ENCODE measurements at places on chromosomes 3 and 15.
A peak's percentile ranks its signal among the peaks of the same experiment; 100 is the strongest.

DNA sequence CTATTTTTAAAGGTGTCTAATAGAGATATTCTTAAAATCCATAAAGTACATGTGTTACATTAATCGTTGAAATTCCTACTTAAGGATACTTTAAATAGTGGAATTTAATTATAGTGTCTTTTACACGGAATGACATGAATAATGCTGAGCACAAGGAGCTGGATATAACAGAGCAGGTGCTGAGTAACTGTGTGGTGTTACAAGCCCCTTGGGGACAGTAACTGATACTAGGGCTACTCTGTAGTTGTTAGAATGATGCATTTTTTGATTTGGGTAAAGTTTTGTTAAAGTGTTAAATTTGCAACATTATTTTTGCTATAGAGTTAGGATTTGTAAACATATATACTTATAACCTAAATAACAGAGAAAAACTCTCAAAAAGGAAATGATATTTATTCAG is 1496.1 kb downstream of the OTOL1 start:
- DNase-seq: no peak

GRCh38 chr3:13080591-13080990 is 7.4 kb upstream of the IQSEC1 start:
- DNase-seq: no peak

DNA sequence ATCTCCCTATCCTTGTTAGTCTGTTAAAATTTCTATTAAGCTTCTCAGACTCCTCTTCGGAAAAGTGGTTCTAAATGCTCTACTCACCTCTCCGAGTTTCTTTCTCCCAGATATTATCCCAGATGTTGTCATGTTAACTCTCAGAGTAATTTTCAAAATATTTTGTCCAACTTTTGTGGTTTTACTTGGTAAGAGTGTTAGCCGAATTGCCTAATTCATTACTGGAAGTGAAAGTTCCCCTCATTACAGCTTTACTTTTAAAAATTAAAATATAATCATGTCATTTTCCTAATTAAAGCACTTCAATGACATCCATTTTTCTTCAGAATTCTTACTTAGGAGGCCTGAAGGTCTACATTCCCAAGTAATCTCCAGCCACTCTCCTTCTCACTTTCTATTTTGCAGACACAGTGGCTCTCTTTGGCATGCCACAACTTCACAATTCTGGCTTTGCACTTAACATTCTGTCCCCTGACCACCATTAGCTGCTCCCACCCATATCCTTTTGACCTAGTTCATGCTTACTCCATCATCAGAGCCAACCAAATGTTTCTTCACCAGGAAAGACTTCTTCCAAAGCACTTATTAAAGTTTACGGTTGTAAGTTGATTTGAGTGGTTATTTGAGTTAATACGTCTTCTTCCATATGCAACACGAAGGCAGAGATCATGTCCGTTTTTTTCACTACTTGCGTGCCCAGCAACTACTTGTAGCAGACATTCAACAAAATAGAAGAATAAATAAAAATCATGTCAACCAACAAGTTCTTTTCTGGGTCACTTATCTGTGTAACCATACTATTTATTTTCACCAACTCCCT is 10.2 kb upstream of the TIPARP start:
- no peak for DNase-seq

GRCh38 chr3:61960976-61961375 is 399.6 kb downstream of the PTPRG start:
- DNase-seq: no peak

GRCh38 chr15:64045774-64046420 is 388 bp downstream of the DAPK2 start:
- DNase-seq: peak; percentile 64

DNA sequence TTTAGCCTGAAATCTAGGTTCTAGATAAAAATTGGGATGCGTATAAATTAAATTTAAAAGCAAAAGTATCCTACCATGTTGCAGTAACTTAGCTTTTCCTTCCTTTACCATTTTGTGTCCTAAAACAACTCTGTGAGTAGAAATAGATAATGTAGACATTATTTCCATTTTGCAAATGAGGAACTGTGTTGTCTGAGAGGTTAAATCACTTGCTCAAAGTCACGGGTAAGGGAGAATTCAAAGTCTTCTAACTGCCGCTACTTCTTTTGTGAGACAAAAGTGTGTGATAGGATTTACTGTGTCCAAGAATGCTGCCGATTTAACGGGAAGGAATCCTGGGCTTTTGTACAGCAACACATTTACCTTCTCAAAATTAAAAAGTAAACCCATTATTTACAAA is 40.7 kb downstream of the MYO1E start:
- DNase-seq: no peak

DNA sequence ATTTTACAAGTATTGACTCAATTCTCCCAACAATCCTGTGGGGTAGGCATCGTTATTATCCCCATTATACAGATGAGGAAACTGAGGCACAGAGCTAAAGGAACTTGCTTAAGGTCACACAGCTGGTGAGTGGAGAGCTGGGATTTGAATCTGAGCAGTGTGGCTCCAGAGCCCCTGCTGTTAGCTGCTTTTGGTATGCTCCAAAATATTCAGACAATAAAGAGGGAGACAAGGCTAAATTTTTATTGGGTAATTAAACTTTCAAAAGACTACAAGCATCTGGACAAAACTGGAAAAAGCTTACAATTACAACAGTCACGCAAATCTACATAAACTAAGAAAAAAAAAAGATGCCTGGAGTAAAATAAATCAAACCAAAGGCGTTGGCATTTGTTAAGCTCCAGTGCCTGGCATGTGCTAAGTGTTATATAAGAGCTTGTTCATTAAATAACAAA is 27.7 kb downstream of the CCDC13 start:
- no peak for DNase-seq

DNA sequence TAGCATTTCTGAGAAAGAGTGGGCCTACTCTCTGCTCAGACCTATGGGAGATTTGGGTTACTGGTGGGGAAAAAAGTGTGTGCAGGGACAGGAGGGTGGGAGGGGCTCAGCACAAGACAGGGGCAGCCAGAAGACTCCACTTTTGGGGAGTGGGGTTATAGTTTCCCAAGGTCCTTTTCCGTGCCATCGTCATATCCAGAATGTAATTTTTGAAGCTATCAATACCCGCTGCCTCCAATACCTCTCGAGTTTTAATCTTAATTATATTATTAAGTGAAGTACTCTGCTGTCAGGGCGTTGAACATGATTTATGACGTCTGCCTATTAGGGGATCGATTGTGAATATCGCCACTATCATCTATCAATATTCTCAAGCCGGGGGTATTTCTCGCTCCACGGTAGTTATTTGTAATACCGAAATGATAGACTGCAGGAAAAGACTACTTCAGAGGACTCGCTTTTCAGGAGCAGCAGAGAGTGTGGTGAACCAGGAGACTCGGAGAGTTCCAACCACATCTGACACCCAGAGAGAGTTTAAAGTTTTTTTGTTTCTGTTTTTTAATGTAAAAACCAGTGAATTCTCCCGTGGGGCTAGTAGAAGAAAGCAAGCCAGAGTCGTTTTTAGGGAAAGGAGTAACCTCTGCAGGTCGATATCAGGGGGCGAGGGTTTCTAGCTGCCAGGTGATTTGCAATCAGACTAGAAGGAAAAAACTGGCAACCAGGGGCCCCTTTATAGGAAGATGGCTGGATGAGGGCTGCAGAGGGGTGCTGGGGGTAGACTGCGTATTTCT is 20.6 kb downstream of the NR2F2 start:
- no peak for DNase-seq

DNA sequence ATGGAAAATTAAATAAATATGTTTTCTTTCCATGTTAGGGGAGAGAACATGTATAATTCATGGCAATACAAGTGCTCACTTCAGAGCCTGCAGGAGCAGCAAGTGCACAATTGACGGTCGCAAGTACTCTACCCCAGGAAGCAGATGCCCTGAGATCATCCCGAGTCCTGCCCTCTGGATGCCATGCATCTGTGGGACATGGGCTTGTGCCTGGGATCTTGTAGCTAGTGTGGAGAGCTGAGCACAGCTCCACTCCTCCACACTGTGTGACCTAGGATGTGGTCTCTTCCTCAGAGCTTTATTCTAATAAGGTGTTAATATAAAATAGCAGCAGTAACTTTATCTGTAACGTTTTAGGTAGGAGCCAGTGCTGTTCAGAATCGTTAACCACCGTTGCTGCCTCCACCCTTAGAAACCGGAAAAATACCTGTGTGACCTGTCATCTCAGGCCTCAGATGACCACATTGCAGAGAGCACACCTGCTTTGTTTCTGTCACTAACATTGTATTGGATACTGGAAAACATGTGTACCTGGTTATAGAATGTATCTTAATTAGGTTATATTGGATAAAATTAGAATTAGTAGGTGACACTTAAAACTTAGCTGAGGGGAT is 105.0 kb upstream of the GOLGA6L6 start:
- DNase-seq: no peak

- no peak for DNase-seq
Observed at GRCh38 chr15:50744601-50745000, 20.9 kb downstream of the SPPL2A start.

- DNase-seq: no peak
Observed at GRCh38 chr3:177473184-177473583, 275.9 kb upstream of the TBL1XR1 start.

GRCh38 chr3:42764561-42765295 is 8.3 kb downstream of the CCDC13 start:
- DNase-seq: no peak

DNA sequence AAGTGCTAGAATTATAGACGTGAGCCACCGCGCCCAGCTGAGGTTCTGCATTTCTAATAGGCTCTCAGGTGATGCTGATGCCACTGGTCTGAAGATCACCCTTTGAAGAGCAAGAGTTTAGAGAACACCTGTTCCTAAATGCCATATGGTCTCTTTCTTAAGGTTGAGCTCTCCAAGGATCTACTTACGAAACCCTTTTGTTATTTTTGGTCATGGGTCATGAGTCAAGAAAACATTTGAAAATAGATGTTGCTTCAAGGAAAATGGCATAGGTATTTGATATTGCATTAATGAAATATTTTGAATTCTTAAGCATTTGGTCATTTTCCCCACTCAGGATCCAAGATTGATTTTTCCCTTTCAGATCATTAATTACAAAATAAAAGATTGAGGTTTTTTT is 74.7 kb upstream of the SOX2 start:
- no peak for DNase-seq

- DNase-seq: no peak
Observed at GRCh38 chr3:29503958-29504357, 223.1 kb downstream of the RBMS3 start.

DNA sequence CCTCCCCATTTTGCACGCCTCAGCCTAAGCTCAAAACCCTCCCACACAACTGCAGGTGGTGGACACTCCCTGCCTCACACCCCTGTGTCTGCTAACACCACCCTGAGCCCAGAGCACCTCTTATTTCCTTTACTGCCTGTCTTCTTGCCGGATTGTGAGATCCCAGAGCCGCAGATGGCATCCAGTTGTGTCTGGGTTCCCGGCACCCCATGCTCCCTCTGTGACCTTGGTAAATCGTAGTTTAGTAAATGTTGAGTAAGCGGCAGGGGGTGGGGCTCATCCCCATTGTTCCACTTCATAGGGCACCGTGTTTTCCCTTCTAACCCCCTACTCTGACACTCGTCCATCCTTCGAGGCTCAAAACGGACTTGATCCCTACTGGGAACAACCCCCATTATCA is 14.9 kb downstream of the SPINT1 start:
- no peak for DNase-seq

GRCh38 chr3:152307829-152308474 is 39.2 kb downstream of the MBNL1 start:
- no peak for DNase-seq

- no peak for DNase-seq
Observed at GRCh38 chr3:126114443-126115386, 30.8 kb upstream of the SLC41A3 start.

GRCh38 chr15:51982013-51982769 is 10.6 kb upstream of the LEO1 start:
- peak; percentile 37 for DNase-seq

- no peak for DNase-seq
Observed at GRCh38 chr3:8283193-8283592, 218.4 kb upstream of the LMCD1 start.
